ENCODE measurements at places on chromosomes 4 and X. TPM values are rescaled to one million over a fixed set of nuclear protein-coding genes. Genes with fewer than 3 reads are reported as not detected.

DNA sequence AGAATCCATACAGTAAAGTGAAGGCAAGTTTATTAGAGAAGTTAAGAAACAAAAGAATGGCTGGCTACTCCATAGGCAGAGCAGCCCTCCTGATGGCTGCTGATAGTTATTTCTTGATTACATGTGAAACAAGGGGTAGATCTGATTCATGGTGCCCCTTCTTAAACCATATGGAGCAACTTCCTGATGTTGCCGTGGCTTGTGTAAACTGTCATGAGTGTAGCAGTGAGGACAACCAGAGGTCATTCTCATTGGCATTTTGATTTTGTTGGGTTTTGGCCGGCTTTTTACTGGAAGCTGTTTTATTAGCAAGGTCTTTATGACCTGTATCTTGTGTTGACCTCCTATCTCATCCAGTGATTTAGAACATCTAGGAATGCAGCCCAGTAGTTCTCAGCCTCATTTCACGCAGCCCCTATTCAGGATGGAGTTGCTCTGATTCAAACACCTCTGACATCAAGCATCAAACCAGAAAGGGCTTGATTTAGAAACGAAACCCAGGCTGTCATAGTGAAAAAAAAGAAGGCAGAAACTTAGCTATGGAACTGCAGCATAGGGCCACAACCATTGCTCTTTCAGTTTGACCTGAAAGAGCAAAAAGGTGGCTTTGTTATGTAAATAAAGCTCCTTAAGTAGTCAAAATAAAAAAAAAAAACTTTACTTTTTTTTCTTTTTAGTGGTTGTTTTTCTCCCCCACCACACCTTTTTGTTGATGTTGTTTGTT lies 37.8 kb downstream of the SPCS3 start:
- H3K27ac ChIP-seq, result no peak overlapping the region
- H3K4me1 ChIP-seq, result no peaks in the 10 kb centered on the region
- no peaks in the 10 kb centered on the region for H3K27me3 ChIP-seq
- no peak overlapping the region for H3K4me3 ChIP-seq
- no peak for DNase-seq
- no peaks in the 10 kb centered on the region for H3K36me3 ChIP-seq

DNA sequence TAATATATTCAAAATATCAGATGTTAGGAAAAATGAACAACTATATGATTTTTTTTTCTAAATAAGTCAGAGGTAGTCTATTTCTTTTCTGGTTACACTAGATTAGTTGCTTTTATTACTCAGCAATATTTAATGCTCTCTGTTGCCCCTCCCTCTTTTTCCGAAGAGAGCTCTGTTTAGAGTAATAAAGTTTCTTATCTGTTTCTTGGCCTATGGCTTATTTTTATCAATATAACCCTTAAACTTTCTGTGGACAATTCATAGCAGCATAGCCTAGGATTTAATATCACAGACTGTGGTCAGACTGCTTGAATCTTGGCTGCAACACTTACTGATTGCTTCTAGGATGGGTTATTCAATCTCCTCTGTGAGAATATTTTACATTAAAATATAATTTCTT lies 2315.4 kb upstream of the AGA start:
- no peak overlapping the region for H3K4me3 ChIP-seq
- H3K27ac ChIP-seq, result no peak overlapping the region
- H3K27me3 ChIP-seq, result no peaks in the 10 kb centered on the region
- no peaks in the 10 kb centered on the region for H3K4me1 ChIP-seq

DNA sequence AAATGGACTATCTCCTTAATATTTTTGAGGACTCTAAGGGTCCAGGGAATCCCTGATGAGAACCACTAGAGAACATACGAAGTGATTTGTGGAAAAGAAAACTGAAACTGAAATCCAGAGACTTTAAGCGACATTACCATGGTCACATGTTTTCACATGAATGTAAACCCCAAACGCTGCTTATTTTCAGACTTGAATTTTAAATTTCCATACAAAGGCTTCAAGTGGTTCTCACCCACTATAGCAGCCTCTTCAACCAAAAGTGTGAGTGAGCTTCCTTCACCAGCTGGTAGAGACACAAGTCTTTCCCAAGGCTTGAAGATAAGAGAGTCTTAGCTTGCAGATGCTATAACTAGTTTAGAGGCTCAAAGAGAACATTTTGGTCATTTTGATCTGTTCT lies 232.7 kb downstream of the MGST2 start:
- DNase-seq, result no peak
- no peak overlapping the region for H3K27ac ChIP-seq
- H3K4me3 ChIP-seq, result no peak overlapping the region
- peaks cover 18% of the 10 kb centered on the region for H3K4me1 ChIP-seq

- H3K27me3 ChIP-seq, result no peaks in the 10 kb centered on the region
- no peaks in the 10 kb centered on the region for H3K4me1 ChIP-seq
- no peaks in the 10 kb centered on the region for H3K36me3 ChIP-seq
Measured at GRCh38 chr4:15963001-15963451, at the start of gene FGFBP2. TSS of gene FGFBP2 (minus strand) at chr4:15963175. CDS start at chr4:15963129, 46 bp downstream.

- H3K27me3 ChIP-seq, result no peaks in the 10 kb centered on the region
- no peak for DNase-seq
- H3K27ac ChIP-seq, result no peak overlapping the region
- no peaks in the 10 kb centered on the region for H3K36me3 ChIP-seq
Measured at GRCh38 chr4:46852800-46853199, 56.2 kb downstream of the COX7B2 start.

GRCh38 chrX:43953218-43953617 lies 20.0 kb downstream of the NDP start:
- H3K27me3 ChIP-seq, result no peaks in the 10 kb centered on the region
- H3K36me3 ChIP-seq, result no peaks in the 10 kb centered on the region
- DNase-seq, result peak; percentile 17
- no peak overlapping the region for H3K4me3 ChIP-seq
- no peaks in the 10 kb centered on the region for H3K4me1 ChIP-seq

DNA sequence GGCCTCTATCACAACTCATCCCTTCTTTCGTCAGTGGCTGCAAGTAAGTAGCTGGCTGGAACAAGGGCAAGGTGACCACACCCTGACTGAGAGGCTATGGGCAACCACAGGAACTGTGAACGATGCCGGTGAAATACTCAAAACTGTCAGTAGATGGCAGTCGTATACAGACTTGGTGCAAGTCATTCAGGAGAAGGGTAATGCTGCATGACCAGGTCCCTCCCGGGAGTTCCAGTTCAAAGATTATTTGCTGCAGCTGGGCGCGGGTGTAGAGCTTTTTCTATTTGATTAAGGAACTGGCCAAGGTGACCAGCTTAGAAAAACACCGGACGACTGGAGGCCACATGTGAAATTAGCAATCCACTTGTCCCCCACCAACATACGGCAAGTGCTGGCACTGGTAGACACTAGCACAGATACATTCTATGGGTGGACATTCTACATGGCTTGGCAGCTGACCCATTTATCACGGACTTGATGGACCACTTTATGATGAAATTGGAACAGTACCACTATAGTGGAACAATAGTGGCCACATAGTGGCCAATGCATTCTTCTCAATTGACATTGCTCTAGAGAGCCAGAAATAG lies 726.6 kb downstream of the TRAM1L1 start:
- no peaks in the 10 kb centered on the region for H3K36me3 ChIP-seq
- H3K4me3 ChIP-seq, result no peak overlapping the region
- peak; percentile 94 for DNase-seq
- no peaks in the 10 kb centered on the region for H3K4me1 ChIP-seq
- no peak overlapping the region for H3K27ac ChIP-seq
- H3K27me3 ChIP-seq, result no peaks in the 10 kb centered on the region

- H3K36me3 ChIP-seq, result no peaks in the 10 kb centered on the region
- no peak overlapping the region for H3K4me3 ChIP-seq
- no peaks in the 10 kb centered on the region for H3K27me3 ChIP-seq
- DNase-seq, result no peak
- H3K4me1 ChIP-seq, result no peaks in the 10 kb centered on the region
Measured at GRCh38 chr4:137700072-137700471, 167.8 kb upstream of the PCDH18 start.

DNA sequence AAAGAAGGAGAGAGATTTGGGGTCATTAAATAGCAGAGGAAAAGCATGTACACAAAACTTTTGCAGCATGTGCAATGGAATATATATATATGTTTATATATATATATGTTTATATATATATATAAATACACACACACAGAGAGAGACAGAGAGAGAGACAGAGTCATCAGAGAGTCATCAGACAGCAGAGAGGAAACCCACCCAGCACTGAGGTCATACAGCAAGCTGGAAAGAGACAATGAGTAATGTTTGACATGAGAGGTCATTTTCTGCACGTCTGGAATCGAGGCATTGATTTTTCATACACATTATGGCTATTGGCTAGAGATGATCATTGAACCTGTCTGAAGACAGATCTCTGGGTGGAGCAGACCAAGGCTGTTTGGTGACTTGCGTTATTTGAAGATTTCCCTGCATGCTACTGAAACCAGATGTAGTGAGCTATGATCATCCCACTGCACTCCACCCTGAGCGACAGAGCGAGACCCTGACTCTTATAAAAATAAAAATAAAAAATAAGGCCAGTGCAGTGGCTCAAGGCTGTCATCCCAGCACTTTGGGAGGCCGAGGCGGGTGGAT lies 48.8 kb upstream of the SHOX start:
- no peak overlapping the region for H3K27ac ChIP-seq
- H3K4me1 ChIP-seq, result no peaks in the 10 kb centered on the region
- no peaks in the 10 kb centered on the region for H3K27me3 ChIP-seq
- H3K4me3 ChIP-seq, result no peak overlapping the region
- DNase-seq, result peak; percentile 2
- no peaks in the 10 kb centered on the region for H3K36me3 ChIP-seq

DNA sequence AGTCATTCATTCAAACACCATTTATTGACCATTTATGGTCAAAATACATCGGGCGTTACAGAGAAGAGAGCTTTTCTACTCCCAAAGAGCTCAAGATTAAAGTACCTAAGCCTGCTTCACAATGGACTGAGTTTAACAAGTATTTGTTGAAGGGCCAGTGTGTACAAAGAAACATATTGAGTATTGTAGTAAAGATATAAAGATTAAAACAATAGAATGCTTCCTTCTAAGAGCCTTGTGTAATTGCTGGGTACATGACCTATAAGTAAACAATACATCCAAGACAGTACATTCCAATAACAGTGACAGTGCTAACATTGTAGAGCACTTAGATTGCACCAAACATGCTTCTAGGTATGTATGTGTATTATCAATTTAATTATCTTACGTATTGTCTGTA lies 695.5 kb downstream of the PCDH7 start:
- no peak for DNase-seq
- H3K4me1 ChIP-seq, result no peaks in the 10 kb centered on the region
- no peaks in the 10 kb centered on the region for H3K27me3 ChIP-seq
- no peak overlapping the region for H3K27ac ChIP-seq
- H3K4me3 ChIP-seq, result no peak overlapping the region

GRCh38 chr4:149344436-149344835 lies 471.2 kb downstream of the IQCM start:
- DNase-seq, result peak; percentile 17
- H3K4me3 ChIP-seq, result no peak overlapping the region
- no peaks in the 10 kb centered on the region for H3K36me3 ChIP-seq
- H3K4me1 ChIP-seq, result no peaks in the 10 kb centered on the region

GRCh38 chr4:66688674-66689073 lies 856.6 kb downstream of the CENPC start:
- no peak overlapping the region for H3K4me3 ChIP-seq
- no peaks in the 10 kb centered on the region for H3K36me3 ChIP-seq
- no peaks in the 10 kb centered on the region for H3K4me1 ChIP-seq
- peak; percentile 67 for DNase-seq
- no peak overlapping the region for H3K27ac ChIP-seq

DNA sequence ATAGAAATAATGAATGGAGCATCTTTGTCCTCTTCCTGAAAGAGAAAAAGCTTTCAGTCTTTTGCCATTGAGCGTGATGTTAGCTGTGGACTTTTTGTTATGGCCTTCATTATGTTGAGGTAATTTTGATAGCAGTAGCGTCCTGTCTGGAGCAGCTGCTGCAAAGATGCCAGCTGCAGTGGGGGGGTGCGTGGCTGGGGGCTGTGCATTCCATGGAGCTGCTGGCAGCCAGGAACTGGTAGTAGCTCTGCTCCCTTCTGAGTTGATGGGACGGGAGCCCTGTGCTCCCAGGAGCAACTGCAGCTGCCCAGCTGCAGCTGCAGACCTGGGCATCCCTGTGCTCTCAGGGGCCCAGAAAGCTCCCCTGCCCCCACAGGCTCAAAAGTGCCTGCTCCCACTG lies 50.4 kb downstream of the CCDC160 start:
- H3K36me3 ChIP-seq, result no peaks in the 10 kb centered on the region
- H3K27ac ChIP-seq, result no peak overlapping the region
- no peak overlapping the region for H3K4me3 ChIP-seq
- DNase-seq, result no peak
- peaks cover 10% of the 10 kb centered on the region for H3K27me3 ChIP-seq
- H3K4me1 ChIP-seq, result no peaks in the 10 kb centered on the region

DNA sequence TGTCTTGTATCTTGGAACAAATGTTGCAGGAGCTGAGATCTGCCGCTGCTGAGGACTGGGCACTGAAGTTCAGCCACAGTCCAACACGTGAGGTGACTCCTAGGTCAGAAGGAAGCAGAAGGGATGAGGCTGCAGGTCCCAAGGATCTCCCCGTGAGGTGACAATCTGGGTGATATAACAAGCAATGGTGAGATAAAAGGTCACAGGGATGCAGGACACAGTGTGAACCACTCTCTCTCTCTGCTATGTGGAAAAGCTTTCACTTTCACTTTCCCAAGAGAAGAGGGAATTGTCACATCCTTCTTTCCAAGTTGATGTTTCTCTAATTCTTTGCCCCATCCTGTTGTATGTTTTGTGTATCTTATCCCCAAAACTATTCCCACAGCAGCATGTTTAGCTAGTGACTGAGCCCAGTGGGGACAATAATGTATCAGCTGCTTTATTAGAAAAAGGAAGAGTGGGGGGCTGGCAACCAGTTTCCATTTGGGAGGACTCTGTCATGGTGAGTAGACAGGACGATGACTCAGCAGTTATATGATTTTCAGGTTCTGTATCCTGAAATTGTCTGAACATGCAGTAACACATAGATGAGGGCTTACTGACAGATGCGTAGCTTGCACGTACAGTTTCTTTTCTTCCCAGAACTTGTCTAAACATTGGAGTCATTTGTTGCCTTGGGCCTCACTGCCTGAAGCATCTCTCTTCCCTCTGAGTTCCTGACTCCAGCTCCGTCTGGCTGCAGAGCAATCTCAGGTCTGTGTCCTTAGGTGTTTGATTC lies 1415.8 kb upstream of the TENM3 start:
- peaks cover 13% of the 10 kb centered on the region for H3K4me1 ChIP-seq
- peak overlapping the region; percentile 63 for H3K4me3 ChIP-seq
- no peaks in the 10 kb centered on the region for H3K36me3 ChIP-seq
- peaks cover 5% of the 10 kb centered on the region for H3K27me3 ChIP-seq
- peak; percentile 23 for DNase-seq

DNA sequence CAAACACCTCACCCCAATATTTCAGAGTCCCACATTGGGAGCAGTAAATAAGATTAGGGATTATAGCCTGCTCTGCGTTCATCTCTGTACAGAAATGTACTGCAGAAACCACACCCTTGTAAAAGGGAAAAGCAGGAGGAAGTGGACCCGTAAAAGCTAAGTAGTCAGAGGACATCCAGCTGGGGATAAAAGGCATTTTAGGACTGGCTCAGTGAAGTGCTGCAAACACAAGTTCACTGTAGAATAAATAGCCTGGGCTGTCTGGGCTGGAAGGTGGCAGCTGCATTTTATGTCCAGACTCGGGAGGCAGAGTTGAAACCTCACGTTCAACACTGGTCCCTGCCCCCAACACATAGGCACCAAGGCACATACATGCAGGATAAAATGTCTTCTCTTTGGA lies 178.7 kb upstream of the FAT1 start:
- peaks cover 36% of the 10 kb centered on the region for H3K4me1 ChIP-seq
- peak; percentile 18 for DNase-seq
- H3K4me3 ChIP-seq, result no peak overlapping the region
- no peaks in the 10 kb centered on the region for H3K27me3 ChIP-seq

Gene CC2D2A
- total RNA-seq, result 13.1 TPM

Gene BTC
- total RNA-seq, result 12.8 TPM

Gene APLN
- 11.6 TPM for total RNA-seq

Gene RASSF6
- 1.1 TPM for total RNA-seq

Gene CPE
- total RNA-seq, result 15.5 TPM

Gene SLC9B1
- total RNA-seq, result not detected

Gene NEUROG2
- total RNA-seq, result not detected

Gene KLHL13
- 3.5 TPM for total RNA-seq

Gene ANK2
- total RNA-seq, result 1.4 TPM
